ENCODE measurements at places on chromosomes 4 and X. TPM values are rescaled to one million over a fixed set of nuclear protein-coding genes. Genes with fewer than 3 reads are reported as not detected.
A peak's percentile ranks its signal among the peaks of the same experiment; 100 is the strongest.

DNA sequence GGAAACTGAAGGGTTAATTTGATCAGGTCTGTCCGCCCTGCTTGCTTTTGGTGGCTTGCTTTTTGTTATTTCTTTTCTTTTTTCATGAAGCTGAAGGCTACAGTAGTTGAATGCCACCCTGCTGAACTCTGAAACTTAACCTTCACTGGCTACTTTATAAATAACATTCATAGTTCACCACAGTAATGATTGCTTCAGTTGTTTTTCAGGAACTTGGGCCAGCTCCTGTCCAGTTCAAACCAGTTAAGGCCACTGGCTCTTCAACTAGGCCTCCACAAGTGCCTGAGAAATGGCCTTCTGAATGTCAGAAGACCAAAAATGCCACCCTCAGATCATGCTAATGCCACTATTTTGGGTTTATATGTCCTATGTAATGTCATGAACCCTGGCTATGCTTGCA lies 7.7 kb upstream of the ASB9 start:
- DNase-seq, result no peak

DNA sequence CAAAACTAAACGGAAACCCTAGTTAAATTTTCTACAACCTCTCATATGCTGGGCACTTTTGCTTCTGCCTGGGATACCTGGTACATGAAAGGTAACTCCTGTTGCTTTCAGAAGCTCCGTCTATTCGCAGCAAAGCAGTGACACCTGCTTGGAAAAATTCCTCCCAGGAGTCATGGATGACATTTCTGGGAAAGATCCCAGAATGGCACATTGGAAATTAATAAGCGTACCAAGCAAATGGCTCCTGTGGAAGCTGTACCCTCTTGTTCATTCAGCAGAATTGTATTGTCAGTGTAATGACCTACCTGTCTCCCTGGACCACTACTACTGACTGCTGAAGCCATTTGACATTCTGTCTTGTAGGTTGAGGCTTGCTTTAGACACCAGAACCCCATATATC lies 349.7 kb upstream of the NOCT start:
- no peak for DNase-seq

DNA sequence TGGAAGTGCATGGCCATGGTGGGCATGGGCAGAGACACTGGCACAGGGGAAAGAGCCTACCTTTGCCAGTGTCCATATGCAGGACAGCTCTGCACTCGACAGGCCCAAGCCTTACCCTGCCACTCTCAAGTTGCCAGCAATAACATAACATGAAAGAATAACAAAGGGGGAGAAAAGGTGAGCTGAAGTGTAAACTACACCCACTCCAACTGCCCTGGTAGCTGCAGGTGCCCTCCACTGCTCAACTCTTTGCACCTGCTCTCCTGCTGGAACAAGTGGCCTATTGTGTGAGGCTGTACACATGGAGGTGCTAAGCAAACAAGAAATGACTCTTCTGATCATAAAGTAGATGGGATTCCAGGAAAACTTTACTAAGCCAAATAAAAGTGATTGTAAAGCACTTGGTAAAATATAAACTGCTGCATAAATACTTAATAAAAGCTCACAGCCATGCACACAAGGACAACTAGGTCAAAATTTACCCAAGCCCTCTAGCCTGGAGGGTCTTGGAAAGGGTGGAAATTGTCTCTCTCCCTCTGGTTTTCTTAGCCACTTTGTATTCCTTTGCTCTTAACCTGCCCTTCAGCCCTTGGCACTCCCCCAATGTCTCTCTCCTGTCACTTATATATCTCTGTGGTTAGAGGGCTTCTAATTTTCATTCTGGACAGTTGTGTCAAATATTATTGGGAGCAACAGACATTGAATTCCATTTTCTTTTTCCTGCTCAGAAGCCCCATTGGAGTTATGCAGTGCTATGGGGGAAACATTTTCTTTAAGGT lies 261.2 kb upstream of the GPC4 start:
- DNase-seq, result no peak

- peak; percentile 64 for DNase-seq
These were observed 62.5 kb downstream of the CD40LG start for GRCh38 chrX:136710325-136710951.

GRCh38 chr4:80183250-80184052 lies 13.9 kb upstream of the PRDM8 start:
- no peak for DNase-seq

DNA sequence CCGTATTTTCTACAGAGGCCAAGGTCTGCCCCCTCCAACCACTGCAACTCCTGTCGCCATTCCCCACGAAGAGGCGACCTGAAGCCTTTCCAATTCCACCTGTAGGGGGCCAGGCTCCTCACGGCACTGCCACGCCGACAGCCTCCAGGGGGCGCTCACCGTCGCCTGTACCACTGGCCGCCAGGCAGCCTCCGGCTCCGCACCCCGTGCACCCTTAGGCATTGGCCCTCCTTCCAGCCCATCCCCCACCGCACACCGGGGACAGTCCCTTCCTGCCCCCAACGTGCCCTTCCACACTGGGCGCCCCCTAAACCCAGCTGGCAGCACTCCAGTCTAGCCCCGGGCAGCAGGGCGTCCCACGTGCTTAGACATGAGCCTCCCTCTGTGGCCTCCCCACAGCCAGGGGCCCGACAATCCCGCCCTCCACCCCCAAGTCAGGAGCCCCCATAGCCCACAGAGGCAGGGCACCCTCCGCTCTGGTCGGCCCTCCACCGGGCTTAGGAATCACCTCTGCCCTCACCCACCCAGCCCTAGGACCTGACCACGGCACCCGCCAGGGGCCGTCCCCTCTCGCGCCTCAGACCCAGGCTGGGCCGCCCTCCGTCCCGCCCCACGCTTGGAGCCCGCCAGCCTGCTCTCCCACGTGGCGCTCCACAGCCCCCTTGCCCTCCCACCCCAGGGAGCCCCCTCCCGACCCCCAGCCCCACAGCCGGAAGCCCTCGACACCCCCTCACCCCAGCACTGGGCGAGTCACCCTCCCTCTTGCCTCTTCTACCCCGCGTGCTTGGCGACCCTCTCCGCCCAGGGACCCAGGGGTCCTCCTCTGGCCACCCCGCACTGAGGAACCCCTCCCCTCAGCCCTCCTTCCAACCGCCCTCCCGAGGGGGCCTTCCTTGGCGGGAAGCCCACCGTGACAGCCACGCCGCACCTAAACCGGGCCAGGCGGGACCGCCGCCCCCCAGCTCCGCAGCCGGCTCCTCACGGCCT lies 711 bp downstream of the PNMA6E start:
- DNase-seq, result peak; percentile 40

DNA sequence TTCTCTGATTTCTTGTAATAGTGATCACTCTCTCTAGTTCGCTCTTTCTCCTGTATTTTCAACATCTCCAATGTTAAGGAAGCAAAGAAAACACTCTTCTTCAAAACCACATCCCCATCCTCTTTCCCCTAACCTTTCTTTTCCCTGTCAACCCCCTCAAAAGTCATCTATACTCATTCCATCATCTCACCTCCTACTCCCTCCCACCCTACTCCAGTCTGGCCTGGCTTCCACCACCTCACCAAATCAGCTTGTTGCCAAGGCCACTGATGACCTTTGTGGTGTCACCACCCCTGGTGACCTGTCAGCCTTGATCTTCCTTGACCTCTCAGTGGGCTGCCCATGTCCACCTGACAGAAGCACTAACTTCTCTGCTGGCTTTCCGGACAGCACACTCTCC lies 2.3 kb downstream of the FAM3A start:
- no peak for DNase-seq

GRCh38 chr4:45036677-45037076 lies 310.3 kb upstream of the GNPDA2 start:
- no peak for DNase-seq

GRCh38 chr4:127416115-127416514 lies 216.6 kb upstream of the INTU start:
- DNase-seq, result no peak

GRCh38 chr4:188550296-188550695 lies 411.1 kb downstream of the TRIML1 start:
- no peak for DNase-seq

DNA sequence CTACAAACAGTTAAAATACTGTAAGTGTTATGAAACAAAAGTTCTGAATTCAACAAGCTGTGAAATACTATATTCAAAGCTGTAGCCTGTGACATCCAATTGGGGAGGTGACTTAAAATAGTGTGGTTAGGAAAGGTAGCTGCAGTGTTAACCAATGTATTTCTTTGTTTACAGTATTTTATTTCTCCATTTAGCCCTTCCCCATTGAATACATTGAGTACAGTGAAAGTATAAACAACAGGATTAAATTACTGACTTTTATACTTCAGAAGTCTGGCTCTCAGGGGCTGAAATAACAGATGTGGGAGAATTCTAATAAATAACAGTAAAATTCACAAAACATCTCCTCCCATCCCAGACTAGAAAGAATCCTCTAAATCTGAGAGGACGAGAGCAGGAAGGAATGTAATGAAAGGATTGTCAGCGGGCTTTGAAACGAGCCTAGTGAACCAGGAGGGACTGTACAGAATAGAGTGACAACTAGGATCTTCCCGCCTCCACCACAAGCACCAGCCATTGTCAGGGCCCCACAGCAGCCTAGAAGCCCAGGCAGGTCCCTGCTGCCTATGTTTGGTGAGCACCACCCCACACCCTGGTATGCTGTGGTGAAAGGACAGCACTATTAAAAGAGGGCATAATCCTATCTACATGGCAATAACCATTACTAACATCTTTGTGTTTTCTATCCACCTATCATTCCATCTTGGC lies 73.7 kb downstream of the SPCS3 start:
- DNase-seq, result no peak

GRCh38 chrX:107736781-107737531 lies 38.6 kb downstream of the TSC22D3 start:
- DNase-seq, result no peak

DNA sequence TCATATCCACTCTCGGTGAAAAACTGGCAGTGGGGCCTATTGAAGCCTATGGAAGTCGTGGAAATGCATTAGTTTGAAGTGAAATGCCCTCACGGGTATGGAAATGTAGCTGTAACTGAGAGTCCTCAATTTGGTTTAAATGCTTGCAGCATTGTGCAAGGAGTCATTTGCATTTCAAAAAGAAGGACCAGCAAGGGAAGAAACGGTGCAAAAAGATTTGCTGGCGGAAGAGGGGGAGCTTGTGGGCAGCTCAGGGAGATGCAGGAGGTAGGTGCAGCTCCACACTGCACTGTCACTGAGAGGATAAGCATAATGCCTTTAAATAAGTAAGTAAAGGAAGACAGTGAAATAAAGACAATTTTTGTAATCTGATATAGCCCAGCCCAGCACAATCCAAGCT lies 400.4 kb upstream of the DIPK2B start:
- no peak for DNase-seq

GRCh38 chrX:37509349-37509748 lies 62.1 kb upstream of the LANCL3 start:
- DNase-seq, result no peak

DNA sequence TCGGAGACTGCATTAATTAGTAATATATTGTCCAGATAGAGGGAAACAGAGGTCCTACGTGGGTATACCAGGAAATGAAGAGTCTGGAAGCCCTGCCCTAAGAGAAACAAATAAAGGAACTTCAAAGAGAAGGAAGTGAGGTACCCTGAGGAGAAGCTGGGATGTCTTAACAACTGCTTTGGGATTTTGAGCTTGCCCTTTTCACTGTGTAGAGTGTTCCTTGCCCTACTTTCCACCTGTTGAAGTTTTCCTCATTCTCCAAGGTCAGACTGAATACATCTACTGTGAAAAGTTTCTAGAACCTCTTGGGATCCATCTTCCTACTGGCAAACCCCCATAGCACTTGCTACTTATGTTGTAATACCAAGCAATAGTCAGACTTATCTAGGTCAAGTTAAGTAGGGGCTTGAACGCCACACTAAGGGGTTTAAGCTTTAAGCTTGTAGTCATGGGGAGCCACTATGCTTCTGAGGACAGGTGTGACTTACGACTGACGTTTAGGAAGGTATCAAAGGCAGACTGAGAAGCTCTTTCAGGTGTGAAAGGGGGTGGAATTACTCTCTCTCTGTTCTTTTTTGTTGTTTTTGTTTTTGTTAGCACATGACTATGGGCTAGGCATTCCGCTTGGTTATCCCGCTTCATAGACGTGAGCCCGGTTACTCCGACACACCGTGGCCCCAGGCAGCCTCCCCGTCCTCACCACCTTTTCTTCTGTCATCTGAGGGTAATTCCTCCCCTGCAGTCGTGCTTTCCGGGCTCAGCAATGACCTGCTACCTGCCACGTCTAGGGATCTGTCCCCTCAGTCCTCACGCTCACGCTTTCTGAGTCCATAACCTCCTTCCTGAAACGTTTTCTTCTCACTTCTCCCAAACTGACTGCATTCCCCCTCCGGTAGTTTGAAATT lies 959 bp upstream of the REST start:
- DNase-seq, result peak; percentile 55

DNA sequence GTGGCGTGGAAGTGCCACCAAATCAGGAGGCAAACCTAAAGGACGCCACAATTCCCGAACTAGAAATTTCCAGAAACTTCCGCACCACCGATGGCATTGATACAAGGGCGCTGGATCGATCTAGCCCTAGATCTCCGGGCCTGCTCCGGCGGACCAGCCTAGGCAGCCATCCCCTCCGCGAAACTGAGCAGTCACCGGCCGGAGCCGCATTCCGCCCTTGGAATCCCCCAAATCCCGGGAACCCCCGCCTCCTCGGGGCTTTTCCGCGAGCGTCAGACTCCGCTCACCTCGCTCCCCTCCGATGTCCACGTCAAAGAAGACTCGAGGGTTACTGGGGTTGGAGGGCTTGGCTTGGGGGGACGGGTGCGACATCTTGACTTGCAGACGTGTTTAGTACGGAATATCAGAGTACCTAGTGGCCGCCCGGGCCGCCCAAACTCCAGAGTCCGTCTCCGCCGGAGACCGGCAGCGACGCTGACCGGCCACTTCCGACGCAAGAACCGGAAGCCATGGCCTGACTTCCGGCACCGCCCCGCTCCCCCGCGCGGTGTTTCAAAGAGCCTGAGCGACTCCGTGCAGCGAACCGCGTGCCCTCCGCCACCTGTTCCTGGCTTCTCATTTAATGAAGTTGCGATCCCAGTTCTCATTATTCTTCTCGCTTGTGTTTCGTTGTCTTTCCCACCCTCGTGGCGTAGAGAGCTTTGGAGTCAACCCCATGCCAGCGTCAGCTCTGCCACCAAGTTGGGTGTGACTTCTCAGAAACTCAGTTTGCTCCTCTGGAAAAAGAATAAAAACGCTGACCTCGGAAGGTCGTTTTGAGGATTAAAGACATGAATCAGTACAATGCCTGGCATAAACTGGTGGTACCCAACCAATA lies at the start of gene PPID:
Gene PPID, minus strand, starts transcription at position 480 of the 877 bp plus-strand sequence. Its CDS starts 108 bp downstream, at position 372.
- DNase-seq, result peak; percentile 89

GRCh38 chr4:177093964-177094363 lies 215.7 kb upstream of the NEIL3 start:
- DNase-seq, result no peak

- DNase-seq, result no peak
These were observed 3.6 kb upstream of the AFP start for GRCh38 chr4:73432169-73433000.

DNA sequence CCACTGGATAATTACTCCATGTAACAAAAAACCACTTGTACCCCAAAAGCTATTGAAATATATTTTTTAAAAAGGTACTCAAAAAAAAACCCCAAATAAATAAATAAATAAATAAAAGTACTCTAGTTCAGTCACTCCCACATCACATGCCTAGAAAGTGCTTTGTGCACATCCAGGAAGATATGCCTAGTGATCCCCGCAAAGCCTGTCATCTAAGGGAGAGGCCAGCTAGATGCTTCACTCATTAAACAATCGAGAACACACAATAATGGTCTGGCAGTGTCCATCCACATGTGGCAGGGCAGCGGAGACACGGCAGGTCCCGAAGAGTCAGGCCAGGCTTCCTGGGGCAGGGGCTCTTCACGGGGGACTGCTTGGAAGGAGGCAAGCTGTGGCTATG lies 47.6 kb downstream of the RAB33B start:
- no peak for DNase-seq

Gene UGT2B17
- total RNA-seq, result 0.28 TPM

Gene COX18
- total RNA-seq, result 10.3 TPM

Gene FAT1
- total RNA-seq, result not detected

Gene RNF128
- total RNA-seq, result not detected

Gene AVPR2
- total RNA-seq, result not detected

Gene CLCN5
- 2.5 TPM for total RNA-seq

Measured in natural killer cell (primary cell).